ENCODE measurements at places on chromosomes 2 and 18.

DNA sequence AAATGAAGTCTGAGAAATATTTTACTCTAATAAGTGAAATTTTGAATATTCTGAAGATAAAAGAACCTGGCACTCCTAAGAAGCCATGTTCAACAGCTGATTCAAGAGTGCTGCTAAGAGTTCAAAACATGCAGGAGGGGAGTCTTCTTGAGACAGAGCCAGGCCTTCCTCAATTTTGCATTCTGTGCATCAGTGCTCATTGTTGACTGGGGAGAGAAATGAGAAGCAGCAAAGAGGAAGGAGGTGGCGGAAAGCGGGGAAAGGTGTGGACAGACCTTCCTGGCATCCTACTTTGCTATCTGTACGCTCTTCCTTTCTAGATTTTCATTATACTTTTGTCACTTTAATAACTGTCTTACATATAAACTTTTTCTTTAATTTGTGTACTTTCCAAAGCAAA is 29.7 kb upstream of the TXNDC2 start:
- no peak for DNase-seq

- DNase-seq, result peak; percentile 17
Observed at GRCh38 chr2:201926067-201926466, 107.6 kb upstream of the FZD7 start.

DNA sequence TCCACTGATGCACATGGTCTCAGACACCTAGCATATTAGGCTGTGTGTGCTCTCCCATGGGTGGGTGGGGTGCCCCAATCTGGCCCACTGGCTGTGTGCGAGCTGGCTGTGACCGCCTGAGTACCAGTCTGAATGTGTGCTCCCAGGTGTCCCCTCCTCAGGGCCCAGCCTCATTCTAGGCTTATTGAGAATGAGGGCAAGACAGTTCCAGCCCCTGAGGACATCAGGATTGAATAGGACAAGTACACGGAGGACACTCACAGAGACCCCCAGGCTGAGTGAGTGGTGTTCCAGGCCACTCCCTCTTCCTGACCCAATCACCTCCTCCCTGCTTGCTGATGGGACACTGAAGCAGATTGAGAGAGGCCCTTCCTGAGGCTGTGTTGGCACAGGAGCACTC is 116.1 kb upstream of the RAB6C start:
- no peak for DNase-seq

GRCh38 chr2:29113891-29114321 is 1.3 kb upstream of the CLIP4 start:
- no peak for DNase-seq

DNA sequence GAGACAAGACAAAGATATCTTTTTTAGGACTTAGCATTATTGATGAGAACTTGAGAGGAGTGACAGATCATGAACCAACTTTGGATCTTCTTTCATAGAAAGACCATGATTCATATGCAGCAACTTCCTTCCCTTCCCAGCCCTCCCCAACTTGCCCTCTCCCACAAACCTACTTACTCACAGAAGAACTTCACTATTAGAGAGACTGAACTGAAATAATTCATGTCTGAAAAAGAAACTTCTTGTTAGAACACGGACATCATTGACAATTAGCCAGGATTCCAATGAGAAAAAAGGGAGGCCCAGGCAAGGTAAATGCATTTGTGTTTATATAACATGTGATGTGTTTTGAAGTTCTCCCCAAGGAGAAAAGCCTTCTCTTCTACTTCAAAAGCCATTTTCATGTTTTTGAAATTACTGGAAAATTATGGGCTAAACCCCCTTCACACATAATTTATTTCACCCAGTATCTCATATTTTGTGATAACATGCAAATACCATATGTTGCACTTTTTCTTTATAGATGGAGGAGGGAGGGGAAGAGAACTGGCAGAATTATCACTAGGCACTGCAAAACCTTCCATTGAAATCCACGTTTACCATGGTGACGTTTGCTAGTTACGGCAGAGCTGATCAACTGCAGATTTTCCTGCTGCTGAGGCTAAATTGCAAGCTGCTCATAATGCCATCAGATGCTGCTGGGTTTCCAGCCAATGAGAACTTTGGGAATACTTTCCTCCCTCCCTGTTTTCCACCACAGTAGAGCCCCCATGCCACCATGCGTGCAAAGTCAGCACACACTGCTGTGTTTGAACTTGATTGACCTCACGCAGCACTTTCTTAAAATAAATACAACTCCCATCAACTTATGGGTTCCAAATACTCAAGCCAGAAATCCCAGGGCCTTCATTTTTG is 294.7 kb downstream of the MEIS1 start:
- DNase-seq, result no peak

GRCh38 chr18:59699750-59700534 is 2.7 kb upstream of the CCBE1 start:
- no peak for DNase-seq

- no peak for DNase-seq
Observed at GRCh38 chr2:239438995-239439753, 38.4 kb upstream of the HDAC4 start.

- no peak for DNase-seq
Observed at GRCh38 chr2:232300894-232301387, 77.6 kb upstream of the ALPP start.

GRCh38 chr18:61635901-61636528 is 256.8 kb downstream of the RNF152 start:
- peak; percentile 36 for DNase-seq

DNA sequence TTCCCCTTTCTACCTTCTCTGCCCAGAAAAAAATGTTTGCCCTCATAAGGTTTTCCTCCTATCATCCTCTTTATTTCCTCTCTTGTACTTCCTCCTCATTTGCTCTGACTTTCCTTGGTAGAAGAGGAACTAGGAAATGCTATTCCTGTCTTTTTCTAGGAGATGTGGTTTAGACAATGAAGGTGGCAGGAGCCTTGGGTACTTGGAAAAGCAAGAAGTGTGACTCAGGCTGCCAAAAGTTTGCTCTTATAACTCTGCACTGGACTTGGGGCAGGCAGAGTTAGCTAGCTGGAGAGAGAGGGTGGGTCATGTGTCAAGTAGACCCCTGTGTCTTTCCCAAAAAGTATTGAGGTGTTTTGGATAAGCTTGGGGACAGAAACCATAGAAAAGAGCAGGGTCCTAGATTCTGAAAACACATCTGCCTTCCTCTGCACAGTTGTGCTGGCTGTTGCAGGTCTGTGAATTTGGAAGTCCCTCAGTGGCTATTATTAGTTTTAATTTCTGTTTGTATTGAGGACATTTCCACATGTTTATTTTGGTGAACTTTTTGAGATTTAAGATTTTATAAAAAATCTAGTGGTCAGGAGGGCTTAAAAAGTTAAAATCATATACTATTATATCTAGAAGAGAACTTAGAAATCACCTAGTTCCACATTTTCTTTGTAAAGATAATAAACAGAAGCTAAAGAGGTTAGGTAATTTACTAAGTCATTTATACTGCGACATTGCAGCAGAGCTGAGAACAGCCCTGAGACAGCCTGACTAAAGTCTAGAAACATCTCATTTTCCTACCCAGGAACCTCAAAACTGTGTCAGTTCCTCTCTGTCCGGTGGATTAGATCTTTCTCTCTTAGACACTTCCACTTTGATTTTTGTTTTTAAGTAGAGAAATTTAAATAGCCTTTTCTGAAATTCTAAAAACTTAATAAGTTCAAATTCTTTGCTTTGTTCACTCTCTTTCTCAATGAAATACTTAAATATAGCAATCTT is 16.0 kb downstream of the INSIG2 start:
- DNase-seq, result no peak

DNA sequence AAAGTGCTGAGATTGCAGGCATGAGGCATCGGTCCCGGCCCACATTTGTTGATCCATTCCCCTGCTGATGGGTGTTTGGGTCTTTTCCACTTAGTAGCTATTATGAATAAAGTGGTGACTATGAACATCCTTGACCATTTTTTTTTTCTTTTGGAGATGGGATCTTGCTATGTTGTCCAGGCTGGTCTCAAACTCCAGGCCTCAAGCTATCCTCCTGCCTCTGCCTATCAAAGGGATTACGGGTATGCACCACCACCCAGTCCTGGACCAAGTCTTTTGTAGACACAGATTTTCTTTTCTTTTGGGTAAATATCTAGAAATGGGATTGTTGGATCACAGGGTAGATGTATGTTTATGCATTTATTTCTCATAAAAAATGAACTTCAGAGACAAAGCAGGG is 1.3 kb upstream of the FAM136A start:
- DNase-seq, result no peak

DNA sequence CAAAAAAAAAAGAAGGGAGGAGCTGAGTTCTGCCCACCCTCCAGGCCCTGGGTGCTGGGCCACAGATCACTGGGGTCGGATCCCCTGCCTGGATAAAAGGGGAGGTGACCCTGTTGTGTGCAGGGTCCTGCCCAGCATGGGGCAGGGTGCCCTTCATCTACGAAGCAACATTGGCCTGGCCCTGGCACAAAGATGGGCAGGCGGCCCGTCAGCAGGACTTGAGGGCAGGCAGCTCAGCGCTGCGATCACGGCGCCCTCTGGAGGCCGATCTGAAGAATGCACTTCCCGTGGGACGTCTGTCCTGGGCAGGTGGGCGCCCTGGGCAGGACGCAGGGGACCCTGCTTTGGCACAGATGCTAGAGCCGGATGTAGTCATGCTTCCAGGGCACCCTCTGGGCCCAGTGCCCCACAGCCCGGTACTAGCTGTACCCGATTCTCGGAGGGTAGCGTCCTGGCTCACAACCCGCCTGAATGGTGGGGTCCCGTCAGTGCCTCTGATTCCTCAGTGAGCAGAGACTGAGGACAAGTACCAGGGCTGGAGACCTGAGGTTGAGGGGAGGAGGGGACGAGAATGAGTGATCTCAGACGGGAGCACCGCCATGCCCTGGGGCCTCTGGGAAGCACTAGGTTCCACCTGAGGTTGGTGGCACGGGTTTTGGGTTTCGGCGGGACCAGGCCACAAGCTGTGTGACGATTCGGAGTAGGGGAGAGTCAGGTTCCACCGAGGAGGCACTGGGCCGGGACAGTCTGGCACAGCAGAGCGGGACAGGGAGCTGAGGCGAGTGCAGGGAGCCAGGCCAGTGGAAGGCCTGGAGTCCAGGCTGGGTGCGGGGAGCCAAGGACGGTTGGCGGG is 18.0 kb downstream of the ARID5A start:
- peak; percentile 4 for DNase-seq

- DNase-seq, result no peak
Observed at GRCh38 chr2:233013650-233014049, 594 bp upstream of the NGEF start.

DNA sequence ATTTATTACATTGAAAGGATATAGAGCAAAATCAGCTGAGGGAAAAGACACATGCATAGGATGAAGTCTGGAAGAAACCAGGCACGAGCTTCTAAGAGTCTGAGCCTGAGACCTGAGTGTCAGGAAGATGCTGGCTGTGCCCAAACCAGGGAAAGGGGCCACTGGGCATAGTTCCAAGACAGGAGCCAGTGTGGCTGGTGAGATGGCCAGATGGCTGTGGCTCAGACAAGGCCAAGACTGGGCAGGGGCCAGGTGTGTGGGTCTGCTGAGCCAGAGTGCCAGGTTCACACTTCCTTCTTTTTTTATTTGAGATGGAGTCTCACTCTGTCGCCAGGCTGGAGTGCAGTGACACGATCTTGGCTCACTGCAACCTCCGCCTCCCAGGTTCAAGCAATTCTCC is 95.5 kb upstream of the ATG16L1 start:
- DNase-seq, result peak; percentile 15

DNA sequence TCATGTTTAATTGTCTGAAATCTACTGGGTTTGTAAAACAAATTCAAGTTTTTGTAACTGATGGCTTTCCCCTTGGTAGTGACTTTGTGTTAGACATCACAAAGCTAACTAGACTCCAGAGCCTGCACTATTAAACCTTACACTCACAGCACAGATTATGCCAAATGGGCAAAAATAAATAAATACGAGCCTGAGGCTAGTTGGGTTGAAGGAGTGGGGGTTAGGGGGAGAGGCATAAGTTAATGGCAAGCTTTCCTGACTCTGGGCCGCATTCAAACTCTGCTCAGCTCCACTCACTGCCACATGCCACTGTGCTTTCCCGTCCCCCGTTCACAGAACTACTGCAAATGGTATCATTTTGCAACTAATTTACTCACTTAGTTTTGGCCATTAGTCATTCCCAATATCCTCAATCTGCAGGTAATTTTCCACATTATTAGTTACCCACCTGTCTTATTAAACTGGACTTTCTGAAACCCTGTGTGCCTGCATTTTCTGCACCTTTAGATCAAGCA is 1079.9 kb upstream of the PIK3C3 start:
- DNase-seq, result no peak

GRCh38 chr18:50240080-50240563 is 26.2 kb downstream of the CFAP53 start:
- no peak for DNase-seq

DNA sequence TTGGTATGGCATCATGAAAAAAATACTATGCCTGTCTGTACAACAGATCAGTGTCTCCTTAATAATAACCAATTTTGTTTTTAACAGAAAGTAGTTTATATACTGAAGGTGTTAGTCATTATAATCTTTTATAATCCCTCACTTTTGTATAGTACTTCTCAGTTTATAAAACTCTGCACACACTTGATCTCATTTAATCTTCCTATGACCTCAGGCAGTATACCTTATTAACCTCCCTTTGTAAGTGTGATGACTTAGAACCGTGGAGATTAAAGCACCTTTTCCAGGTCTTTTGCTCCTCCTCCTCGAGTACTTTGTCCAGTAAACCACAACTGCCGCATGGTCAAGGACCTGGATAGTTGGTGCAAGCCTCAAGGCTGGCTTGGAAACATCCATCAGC is 945.5 kb downstream of the EPHA4 start:
- no peak for DNase-seq

DNA sequence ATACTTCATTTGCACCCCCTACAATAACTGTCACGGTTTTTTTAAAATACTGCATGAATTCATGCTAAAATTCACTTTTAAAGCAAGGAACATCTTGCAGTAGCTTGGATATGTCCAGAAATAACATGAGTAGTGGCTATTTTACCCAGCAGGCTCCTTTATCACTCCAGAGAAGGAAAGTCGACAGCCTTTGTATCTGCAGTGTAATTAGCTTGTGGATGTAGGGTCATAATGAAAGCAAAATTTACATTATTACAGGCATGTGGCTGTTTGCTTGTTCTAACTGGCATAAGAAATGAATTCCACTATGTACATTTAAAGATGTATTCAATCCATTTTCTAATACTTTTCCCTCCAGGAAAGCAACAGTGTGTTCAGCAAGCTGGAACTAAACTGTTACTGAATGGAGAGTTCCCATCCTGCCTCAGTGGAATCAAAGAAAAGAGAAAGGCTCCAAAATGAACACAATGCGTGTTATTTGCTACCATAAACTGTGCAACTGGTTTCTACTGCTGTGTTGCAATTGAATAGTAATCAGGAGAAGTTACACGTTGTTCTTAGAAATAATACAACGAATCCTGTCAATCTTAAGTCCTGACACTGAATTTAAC is 321.2 kb upstream of the VRK2 start:
- no peak for DNase-seq

DNA sequence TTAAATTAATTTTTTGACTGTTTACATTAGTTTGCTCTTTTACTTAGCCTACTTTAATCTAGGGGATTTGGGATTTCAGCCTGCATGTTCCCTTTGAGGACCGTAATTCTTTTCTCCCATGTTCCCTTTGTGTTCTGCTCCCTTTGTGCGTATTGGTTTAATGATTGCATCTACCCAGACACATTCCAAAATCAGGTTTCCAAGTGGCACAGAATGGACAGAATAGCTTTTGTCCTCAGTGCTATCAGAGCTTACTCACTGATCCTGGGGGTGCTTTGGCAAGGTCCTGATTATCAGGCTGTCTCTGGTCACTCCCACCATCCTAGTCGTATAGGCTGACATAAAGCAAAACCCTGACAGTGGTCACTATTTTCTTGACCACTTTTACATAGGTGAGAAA is 867.5 kb downstream of the TSN start:
- DNase-seq, result no peak

- no peak for DNase-seq
Observed at GRCh38 chr2:125471963-125472362, 1184.0 kb upstream of the GYPC start.
